ENCODE measurements at places on chromosomes 11 and 22.

DNA sequence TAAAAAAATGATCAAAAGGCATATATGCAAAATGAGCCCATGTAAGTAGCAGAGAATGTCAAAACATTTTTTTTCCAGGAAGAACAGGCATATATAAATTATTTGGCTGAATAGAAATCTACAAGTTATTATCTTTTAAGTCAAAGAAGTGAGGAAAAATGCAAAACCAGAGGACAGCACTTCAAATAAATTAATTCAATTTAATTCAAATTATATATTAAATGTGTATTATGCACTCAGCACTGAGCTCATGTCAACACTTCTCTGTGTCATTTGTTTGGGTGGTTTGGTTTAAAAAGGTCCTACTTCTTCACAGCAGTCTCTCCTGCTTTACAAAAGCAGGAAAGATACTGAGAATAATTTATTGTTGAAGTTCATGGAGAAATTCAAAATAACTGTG is 41.9 kb upstream of the PDGFD start:
- DNase-seq, result no peak

GRCh38 chr11:66878474-66878873 is 21.6 kb downstream of the LRFN4 start:
- DNase-seq, result no peak

GRCh38 chr11:2459016-2459725 is 14.4 kb downstream of the KCNQ1 start:
- no peak for DNase-seq

- no peak for DNase-seq
Observed at GRCh38 chr11:77851503-77851902, 30.6 kb downstream of the AAMDC start.

- DNase-seq, result no peak
Observed at GRCh38 chr11:1460396-1460985, 26.1 kb downstream of the MOB2 start.

- DNase-seq, result no peak
Observed at GRCh38 chr22:47357493-47357892, 595.0 kb downstream of the TBC1D22A start.

DNA sequence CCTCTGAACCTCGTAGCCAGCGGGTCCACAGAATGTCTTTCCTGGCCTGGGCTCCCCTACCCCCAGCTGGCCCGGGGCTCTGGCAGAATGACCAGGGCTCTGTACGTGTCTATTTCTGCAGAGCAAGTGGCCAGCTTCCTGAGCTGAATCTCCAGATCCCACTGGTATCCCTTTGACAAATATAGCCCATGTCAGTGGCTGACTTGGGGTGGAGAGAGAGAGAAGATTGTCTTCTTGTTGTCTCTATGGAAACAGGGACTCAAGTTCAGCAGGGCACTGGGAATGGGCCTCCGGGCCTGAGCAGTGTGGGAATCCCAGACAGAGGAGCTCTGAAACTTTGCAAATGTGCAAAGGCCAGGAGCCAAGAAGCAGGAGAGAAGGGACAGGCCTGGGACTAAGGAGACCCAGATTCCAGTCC is 33.9 kb downstream of the ANO1 start:
- no peak for DNase-seq

DNA sequence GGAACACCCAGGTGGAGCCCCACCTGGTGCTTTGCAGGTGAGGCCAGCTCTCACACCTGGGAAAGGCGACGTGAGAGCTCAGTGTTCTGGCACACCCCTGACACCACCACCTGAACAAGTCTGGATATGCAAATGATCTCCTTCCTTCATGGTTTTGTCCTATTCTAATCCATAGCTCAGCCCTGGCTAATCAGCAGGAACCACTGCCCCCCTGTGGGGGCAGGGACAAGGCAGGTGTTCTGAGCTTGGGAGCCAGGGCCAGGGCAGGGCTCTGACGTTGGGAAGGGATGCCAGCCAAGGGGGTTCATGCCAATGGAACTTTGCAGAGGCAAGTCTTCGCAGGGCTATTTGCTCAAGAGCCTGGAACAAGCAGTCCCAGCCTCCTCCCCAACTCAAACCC is 144.2 kb downstream of the TRIM29 start:
- no peak for DNase-seq

- DNase-seq, result no peak
Observed at GRCh38 chr11:100068116-100068515, 619.0 kb upstream of the ARHGAP42 start.

DNA sequence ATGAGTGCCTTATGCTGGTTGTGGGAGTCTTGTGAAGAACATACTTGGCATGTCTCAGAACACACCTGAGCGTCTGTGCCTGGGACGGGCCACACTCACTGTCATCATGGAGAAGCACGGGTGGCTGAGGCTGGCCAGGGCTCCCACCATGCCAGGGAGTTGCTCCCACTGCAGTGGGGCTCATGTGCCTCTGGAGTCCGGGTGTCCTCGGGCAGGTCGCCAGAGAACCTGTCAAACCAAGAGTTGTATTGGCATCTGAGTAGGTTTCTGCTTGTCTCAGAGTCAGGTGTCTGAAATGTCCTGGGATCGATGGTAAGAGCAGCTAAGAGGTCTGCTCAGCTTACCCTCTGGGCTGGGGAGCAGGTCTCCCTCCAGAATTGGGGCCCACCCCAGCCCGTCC is 92.1 kb downstream of the BCR start:
- no peak for DNase-seq

- DNase-seq, result no peak
Observed at GRCh38 chr11:76203131-76203925, 3.0 kb downstream of the WNT11 start.

DNA sequence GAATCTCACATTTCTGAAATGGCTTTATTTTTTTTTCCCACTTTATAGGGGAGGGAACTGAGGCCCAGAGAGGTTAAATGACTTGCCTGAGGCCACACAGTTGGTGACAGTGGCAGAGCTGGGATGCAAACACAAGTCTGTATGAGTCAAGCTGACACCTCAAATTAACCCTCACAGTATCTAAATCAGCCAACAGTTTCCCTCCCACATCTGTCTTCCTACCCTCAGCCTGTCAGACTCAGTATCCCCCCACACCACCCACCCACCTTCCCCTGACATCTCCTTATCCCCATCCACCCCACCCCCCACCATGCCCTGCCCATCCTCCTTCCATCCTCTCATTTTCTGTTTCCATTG is 95.2 kb downstream of the TP53I11 start:
- no peak for DNase-seq

GRCh38 chr11:1947592-1948237 is 583 bp downstream of the MRPL23 start:
- no peak for DNase-seq

- no peak for DNase-seq
Observed at GRCh38 chr22:30869667-30870395, 98.7 kb downstream of the MORC2 start.

DNA sequence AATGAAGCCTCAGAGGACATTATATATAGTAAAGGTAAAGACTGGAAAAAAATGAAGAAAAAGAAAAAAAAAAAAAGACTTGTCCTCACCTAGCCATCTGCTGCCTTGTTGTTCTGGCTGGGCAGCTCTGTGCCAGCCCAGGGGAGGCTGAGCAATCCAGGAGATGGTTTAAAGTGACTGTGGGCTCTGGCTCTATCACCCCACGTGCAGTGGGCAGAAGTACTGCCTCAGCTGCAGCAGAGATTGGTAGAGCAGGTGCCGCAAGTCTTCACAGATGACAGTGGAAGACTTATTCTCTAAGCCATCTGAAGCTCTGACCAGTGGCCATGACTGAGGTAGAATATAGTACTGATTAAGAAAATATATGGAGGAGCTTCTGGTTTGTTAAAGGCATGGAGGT is 62.2 kb downstream of the SGSM3 start:
- no peak for DNase-seq

- no peak for DNase-seq
Observed at GRCh38 chr11:2700415-2701211, 819 bp upstream of the KCNQ1OT1 start.

DNA sequence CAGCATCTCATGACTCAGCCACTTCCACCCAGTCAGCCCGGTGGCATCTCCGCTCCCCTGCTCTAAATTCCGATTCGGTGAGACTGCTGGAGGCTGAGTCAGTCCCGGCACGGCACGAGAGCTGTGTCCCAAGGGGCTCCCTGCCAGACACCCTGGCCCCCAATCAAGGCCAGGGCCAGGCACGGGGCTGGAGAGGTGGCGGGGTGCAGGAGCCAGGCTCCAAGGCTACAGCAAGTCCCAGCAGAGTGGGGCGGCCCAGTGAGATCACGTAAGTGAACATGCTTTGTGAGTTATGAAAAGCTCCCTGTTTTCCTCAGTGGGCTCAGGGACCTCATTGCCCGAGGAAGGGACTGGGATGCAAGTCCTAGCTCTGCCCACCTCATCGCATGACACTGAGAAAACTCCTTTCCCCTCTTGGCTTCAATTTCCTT is 3.0 kb downstream of the C11orf68 start:
- DNase-seq, result no peak

GRCh38 chr11:82174610-82175009 is 559.1 kb downstream of the FAM181B start:
- DNase-seq, result no peak

DNA sequence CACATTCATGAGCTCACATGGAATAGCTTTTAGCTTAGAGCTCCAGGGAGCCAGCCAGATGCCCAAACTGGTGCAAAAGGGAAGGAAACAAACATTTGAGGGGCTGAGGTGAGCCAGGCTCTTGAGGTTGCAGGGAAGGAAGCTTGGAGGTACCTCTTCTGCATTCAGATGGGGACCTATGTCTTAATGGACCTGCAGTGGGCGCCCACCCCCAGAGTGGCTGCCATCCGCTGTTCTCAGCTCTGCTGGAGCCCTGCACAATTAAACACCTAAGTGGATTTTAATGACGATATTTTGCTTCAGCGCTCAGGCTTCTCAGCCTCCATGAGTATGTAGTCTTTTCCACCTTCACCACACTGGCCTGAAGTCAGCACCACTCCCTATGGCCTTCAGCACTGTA is 100.8 kb downstream of the LDLRAD3 start:
- DNase-seq, result no peak

DNA sequence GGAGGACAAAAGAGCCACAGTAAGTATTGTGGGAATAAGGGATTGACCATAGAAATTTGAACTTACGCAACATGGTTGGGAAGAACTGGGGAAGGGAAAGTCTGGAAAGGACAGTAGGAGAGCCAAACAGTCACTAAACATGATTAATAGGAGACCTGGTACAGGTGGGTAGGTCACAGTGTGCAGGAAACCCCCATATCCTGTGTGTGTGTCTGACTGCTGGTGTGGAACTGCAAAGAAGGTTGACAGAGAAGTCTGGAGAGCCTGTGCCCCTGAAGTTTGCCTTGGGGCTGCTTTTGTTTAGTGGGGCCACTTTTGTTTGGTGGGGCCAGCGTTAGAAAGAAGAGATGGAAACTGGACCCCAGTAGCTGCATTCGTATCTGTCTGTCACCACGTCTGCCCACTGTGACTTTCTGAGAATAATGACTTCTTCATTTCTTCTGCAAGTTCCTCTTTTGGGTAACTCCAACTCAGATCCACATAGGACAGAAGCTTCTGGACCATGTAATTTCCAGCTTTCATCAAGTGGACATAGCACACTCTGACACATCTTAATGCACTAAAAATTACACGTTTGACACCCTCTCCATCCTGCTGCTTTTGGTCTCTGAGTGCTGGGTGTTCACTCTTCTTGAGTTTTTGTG is 126.8 kb upstream of the RAG2 start:
- DNase-seq, result no peak

DNA sequence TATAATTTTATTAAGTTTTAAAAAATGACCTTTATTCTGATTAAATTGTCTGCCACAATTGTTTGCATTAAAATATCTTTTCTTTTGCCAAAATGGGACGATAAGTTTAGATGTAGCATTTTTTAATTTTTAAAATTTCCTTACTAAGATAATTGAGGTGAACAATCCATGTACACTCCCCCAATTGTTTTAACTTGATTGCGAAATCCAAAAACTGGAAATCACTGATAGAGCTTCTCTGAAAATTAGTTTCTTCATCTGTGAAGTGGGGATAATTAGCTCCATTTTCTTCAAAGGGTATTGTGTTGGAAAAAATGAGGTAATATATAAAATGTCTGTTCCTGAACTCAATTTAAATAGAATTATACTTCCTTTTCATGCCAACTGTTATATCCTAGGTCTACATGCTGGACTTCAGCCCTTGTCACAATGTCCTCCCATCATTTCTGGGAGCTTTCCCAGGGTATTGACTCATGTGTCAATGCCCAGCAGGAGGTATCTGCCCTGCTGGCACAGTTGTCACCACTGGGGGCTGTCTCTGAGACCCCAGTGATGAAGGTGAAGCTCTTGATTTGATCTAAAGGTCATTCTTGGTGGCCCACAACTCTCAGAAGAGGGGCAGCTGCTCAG is 28.7 kb upstream of the NAV2 start:
- no peak for DNase-seq

DNA sequence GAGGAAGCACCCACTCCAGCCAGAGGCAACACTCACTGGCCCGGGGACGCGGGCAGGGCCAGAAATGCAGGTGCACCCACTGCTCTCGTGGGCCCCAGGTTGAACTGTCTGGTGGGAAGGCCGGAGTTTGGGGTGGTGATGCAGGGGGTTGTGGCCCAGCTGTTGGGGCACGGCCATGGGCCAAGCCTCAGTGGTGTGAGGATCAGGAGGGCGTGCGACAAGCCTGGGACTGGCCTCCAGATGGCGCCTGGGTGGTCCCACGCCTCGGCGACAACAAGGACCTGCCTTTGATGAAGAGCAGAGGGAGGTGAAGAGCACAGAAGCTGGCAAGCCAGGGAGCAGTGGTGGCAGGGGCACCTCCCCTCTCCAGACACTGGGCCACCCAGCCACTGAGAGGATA is 240.8 kb downstream of the BRD1 start:
- no peak for DNase-seq

- DNase-seq, result no peak
Observed at GRCh38 chr11:31509051-31509428, 382 bp downstream of the IMMP1L start.

DNA sequence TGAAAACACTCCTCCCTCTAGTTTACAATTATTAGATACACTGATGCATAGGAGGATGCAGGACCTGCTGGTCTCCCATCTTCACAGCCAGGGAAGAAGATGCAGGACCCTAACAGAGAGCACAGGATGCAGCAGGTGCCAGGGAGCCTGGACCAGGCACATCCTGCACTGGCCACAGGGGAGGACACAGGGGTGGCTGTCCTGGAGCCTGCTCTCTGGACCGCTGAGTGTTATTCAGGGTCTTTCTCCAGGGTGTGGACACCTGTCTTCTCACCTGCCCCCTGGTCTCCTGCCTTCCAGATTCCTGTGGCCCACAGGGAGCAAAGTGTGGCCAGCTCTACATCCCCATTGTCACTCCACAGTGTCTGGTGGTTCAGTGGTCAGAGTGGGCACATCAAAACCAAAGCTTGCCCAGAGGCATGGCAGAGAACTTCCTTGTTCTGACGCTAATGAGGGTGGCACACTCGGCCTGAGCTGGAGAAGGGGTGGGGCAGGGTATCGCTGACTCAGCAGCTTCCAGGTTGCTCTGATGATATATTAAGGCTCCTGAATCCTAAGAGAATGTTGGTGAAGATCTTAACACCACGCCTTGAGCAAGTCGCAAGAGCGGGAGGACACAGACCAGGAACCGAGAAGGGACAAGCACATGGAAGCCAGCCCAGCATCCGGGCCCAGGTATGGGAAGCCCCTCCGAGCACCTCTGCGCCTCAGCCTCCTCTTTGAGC is at the start of gene APOBEC3A:
Gene APOBEC3A (plus strand): TSS at position 564 of the 725 bp plus-strand sequence. CDS start 83 bp downstream, at position 647.
- no peak for DNase-seq
